ENCODE measurements at places on chromosomes 1 and 21.

GRCh38 chr1:3419415-3420204 is 34.9 kb upstream of the ARHGEF16 start:
- no peak for DNase-seq

DNA sequence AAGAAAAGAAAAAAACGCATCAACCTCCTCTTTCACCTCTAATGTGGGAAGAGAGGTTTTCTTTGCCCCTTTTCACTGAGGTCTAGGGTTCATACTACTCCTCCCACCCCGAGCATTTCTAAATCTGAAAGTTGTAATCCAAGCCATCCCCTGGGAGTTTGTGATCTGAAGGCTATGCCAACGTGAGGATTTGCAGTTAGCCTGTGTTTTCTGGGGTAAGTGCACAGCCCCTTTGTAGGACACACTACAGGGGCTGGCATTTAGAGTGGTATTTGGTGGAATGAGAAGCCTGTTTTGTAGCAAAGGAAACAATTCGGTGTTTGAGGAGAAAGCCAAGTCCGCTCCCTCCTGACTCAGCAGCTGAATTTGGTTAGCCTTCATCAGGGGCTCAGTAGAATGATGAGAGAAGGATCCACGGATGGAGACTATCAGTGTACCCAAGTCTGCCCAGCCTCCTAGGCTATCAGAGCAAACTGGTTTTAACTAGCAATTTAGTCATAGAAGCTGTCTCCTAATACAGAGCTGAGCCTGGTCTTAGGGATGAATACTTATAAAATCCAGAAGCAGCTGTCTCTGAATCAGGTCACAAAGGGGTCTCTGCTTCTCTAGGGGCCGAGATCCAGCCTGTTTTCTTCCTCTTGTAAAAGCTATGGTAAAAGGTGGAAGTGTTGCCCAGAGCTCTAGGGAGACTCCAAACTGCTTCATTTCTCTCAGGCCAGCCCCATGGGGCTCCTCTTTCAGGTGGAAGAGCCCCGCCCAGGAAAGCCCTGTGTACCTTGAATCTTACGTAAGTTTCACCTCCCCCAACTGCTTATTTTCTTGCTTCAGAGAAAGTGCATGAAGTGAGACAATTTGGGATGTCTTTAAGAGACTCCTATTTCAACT is 2.1 kb downstream of the PCP4L1 start:
- DNase-seq: no peak

DNA sequence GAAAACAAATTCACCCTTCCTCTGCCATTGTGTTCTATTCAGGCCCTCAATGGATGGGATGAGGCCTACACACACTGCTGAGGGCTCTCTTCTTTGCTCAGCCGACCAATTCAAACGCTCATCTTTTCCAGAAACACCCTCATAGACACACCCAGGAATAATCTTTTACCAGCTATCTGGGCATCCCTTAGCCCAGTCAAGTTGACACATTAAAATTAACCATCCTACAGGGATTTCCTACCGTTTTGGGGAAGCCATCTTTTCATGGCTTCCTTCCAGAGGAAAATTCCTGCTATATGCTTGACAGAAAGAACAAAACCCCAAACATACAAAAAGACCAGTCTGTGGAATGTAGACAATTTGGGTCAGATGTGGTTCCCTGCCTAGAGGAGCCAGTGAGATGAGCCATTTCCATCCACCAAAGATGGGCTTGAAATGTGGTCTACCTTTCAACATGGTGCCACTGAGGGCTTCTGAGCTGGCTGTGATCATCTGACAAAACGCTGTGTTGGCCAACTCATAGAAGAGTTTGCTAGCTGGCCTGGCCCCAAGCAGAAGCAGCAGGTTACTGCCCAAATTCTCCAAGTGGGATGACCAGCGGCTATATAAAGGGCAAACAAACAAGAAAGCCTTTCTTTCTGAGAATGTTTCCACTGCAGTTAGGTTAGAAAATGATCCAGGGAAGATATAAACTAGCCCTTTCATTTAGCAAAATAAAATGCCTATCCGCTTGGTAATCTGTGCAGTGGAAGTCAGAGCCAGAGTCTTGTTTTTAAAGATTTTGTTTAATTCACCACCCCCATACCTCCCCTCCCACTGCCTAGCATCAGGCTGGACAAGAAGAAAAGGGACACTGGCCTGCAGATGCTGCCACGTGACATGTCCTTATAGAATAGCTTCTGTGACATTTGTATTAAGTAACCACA is 69.1 kb upstream of the MRPS6 start:
- DNase-seq: no peak

GRCh38 chr1:54600947-54601721 is 22.2 kb downstream of the FAM151A start:
- no peak for DNase-seq

- no peak for DNase-seq
Observed at GRCh38 chr1:226871636-226872327, 1.4 kb downstream of the PSEN2 start.

GRCh38 chr1:224380003-224380402 is 23.3 kb downstream of the CNIH4 start:
- no peak for DNase-seq

Data from NCI-H146 (cell line).